ENCODE measurements at places on chromosomes 12 and 14.
A peak's percentile ranks its signal among the peaks of the same experiment; 100 is the strongest.

- DNase-seq = no peak
Measured at GRCh38 chr12:124463341-124463921, 104.0 kb downstream of the NCOR2 start.

GRCh38 chr12:43337571-43338444, 214.2 kb downstream of the ADAMTS20 start:
- no peak for DNase-seq

GRCh38 chr12:43648636-43649035, 96.6 kb upstream of the ADAMTS20 start:
- no peak for DNase-seq

- no peak for DNase-seq
Measured at GRCh38 chr12:59650588-59651228, 54.9 kb downstream of the SLC16A7 start.

- DNase-seq = no peak
Measured at GRCh38 chr14:105881021-105881930, 354.9 kb downstream of the TMEM121 start.

- DNase-seq = no peak
Measured at GRCh38 chr12:59580050-59580449, 15.8 kb upstream of the SLC16A7 start.

GRCh38 chr14:75158843-75159614, 17.4 kb downstream of the TMED10 start:
- no peak for DNase-seq

DNA sequence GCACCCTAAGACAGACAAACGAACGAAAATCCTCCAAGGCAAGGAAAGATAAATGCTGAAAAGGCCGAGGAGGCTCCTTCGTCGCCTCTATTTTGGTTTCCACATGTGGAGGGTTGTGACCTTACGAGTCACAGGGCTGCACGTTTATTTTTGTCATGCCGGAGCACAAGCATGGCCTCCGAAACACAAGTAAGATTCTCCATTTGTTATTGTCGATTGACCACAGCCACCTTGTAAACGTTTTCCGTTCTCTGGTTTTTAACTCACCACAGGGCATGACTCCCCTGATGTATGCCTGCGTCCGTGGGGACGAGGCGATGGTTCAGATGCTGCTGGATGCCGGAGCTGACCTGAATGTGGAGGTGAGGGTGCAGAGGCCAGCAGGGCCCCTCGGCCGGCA, 73.1 kb upstream of the PWP1 start:
- DNase-seq = no peak

GRCh38 chr14:63231766-63232165, 27.5 kb downstream of the RHOJ start:
- DNase-seq = peak; percentile 13

- DNase-seq = no peak
Measured at GRCh38 chr14:51449681-51450080, 202.0 kb upstream of the FRMD6 start.

DNA sequence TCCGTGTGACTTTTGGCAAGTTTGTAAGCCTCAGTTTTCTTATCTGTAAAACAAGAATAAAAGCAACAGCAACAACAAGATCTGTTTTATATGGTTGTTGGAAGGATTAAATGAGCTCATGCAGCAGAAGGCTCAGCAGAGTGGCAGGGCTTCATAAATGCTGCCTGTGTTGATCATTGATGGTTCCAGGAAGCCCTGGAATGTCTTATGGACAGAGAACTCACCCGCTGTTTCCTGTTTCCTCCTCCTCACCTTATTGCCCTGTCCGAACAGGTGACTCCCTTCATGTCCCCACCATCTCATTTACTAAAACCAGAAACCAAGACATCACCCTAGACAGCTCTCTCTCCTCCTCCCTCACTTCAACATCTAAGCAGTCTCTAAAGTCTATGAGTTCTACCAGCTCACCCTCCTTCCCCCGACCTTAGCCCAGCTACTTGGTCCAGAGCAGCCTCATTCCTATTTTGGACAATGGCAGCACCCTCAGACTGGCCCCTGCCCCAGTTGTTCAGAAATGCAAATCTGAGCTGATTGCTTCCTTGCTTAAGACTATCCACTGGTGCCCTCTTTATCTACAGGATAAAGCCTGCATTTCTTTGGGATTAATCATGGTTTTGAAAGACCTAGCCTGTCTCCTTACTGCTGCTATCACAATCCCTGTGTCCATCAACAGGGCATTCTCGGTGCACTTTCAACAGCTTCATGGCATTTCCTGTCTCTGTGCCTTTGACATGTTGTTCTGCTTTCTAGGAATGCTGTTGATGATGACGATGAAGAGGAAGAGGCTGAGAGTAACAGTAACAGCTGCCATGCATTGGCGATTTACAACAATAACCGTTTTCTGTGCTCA, 21.4 kb upstream of the GSG1 start:
- DNase-seq = no peak

DNA sequence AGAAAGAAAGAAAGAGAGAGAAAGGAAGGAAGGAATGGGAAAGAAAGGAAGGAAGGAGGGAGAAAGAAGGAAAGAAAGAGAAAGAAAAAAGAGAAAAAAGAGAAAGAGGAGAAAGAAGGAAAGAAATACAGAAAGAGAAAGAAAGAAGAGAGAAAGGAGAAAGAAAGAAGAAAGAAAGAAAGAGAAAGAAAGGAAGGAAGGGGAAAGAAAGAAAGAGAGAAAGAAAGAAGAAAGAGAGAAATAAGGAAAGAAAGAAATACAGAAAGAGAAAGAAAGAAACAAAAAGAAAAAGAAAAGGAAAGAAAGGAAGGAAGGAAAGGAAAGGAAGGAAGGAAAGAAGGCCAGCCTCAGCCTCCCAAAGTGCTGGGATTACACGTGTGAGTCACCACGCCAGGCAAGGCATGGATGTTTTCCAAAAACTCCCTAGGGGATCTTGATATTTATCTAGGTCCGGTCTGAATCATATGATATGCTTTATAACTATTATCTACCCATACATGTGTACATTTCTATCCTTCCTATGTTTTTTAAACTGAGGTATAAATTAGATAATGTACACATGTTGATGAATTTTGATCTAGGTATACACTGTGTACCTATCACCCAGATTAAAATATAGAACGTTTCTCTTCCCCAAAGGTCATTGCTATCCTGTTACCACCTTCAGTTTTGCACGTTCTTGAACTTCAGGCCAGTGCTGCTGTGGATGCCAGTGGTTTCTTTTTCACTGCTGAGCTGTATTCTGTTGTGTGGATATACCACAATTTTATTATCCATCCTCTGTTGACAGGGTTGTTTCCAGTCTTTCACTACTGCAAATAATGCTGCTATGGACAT, 177.9 kb downstream of the RBM19 start:
- DNase-seq = peak; percentile 11

GRCh38 chr12:131151558-131152345, 198.0 kb downstream of the ADGRD1 start:
- DNase-seq = no peak

DNA sequence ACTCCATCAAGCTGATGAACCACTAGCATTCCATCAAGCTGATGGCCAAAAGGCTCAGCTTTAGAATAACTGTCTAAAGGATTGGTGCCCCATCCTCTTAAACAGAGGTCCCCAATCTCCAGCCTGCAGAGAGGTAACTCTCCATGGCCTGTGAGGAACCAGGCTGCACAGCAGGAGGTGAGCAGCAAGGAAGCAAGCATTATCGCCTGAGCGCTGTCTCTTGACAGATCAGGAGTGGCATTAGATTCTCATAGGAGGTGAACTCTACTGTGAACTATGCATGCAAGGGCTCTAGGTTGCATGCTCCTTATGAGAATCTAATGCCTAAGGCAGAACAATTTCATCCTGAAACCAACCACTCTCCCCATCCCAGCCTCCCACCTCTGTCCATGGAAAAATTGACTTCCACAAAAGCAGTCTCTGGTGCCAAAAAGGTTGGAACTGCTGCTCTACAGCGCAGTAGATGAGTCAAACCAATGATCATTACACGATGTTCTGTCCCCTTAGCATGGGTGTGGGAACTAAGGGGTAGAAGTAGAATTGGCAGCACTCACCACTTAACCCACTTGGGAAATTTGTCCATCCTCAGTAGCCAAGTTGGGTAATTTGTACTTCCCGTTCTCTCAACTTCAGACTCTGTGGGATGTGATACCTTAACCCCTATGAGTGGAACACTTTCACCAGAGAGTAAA, 66.9 kb downstream of the ANKS1B start:
- no peak for DNase-seq

DNA sequence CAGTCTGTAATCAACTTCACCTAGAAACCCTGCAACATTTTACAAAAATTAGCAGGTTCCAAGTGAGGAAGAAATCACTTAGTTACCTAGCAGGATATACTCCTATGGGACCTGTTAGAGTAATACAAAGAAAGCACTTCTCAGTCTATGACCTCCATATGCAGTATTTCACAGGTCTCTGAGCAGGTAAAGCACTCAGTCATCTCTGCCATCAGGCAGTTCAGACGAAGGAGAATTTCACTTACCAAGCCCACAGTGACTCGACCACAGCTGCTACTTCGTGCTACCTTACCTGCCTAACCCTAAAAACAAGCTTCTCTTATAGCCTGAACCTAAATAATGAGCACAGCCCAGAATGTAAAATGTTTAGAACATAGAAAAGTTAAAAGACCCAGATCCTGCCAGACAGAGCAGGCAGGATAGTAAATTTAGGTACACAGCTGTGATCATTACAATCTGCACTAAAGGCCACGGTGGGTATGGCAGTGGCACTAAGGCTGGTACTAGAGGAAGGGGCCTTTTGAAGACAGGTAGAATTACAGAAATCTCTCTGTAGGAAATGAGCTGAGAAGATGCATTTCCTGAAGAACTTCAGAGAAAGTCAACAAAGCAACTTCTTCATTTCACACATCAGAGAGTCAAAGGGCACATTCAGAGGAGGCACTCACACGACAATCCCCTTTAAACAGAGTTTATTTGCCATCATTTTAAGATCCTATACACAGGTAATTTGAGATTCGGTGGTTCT, 35.7 kb downstream of the DCAF5 start:
- DNase-seq = no peak

DNA sequence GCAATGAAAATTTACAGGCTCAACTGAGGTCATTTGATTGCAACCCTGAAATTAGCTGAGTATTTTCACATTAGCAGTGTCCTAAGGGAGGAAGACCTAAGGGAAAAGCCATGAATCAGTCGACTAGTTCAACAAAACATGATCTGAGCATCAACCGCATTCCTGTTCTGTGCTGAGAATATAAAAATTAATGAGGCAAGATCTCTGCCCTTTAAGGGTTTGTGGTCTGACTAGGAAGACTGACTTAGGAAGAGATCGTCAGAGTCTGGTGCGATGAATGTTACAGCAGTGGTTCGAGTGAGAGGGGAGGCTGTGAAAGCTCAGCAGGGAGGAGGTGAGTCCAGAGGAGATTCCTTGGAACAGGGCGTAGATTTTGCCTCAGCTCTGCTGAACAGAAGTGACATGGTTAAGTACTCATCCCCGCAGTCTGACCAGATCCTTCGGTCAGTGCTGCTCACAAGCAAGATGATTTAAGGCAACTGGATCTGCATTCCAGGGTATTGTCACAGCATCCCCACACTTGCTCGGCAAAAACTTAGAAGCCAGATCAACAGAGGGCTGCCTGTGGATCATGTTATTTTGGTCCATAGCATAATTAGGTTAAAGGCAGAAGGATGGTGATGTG, 49.6 kb downstream of the BMAL2 start:
- DNase-seq = no peak

DNA sequence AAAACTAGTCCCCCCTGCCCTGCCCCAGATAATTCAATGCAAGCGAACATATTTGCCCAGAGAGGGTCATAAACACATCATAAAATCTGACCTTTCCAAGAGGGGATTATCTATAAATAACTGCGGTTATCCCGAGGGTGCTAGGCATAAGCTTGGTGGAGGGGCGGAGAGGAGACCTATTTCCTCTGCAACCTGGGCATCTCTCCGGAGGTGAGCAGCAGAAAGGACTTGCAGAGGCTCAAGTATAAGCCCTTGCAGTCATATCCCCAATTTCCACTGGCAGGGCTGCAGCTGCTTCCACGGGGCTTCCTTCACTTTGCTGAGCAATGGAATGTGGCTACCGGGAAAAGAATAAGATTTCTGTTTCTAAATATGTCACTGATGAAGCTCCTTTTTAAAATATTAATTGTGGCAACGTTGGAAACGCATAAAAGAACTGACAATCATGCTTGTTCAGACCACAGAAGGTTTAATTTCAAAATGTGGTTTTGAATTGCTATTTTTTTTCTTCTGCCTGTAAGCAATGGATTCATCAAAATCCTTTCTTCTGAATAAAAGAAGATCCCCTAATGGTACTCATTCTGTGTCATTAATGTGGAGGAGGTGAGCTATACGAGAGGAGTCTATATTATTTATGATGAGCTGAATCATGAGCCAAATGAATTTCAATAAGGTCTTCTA, 268.9 kb upstream of the ATP2B1 start:
- DNase-seq = no peak

DNA sequence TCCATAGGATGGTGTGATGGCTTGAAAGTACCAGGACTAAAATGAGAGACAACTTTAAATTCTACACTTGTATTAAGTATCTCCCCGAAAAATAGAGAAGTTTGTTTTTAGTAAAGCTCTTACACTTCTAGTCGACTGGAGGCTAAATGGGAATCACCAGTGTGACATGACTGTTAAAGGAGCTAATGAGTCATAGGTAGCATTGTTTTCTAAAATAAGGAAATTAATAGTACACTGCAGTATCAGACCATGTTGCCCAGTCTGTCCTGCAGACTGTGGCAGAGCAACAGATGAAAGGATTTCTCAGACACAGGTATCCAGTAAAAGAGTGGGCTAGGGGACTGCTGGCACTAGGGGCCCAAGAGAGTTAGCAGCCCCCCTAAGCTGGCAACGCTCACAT, 140.1 kb downstream of the TMEM117 start:
- no peak for DNase-seq

DNA sequence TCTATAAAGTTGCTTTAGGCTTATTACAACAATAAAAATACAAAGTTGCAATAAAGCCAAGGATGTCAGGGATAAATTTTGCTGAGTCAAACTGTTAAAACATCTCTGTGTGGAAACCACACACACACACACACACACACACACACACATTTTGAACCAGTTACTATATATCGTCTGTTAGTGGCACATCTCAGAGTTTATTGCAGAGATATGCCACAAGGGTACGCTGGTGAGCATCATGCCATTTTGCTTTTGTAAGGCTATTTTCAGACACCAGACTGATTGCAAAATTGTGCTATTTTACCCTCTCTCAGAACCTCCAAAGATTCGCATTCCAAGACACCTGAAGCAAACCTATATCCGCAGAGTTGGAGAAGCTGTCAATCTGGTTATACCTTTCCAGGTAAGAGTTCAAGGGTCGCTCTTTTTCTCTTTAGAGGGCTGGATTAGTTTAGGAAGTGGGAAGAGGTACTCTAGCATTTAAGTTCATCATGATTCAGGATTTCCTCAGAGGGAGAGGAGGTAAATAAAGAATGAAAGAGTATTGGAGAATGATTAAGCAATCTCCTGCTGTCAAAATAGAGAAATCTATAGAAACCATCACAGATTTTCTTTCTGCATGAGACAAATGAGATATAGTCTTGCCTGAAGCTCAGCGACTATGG, 27.3 kb upstream of the CHPT1 start:
- no peak for DNase-seq

GRCh38 chr14:68794130-68794850, 1.4 kb upstream of the ZFP36L1 start:
- no peak for DNase-seq

All from brain pericyte (primary cell).